ENCODE measurements at places on chromosomes 3 and 15.
A peak's percentile ranks its signal among the peaks of the same experiment; 100 is the strongest.

DNA sequence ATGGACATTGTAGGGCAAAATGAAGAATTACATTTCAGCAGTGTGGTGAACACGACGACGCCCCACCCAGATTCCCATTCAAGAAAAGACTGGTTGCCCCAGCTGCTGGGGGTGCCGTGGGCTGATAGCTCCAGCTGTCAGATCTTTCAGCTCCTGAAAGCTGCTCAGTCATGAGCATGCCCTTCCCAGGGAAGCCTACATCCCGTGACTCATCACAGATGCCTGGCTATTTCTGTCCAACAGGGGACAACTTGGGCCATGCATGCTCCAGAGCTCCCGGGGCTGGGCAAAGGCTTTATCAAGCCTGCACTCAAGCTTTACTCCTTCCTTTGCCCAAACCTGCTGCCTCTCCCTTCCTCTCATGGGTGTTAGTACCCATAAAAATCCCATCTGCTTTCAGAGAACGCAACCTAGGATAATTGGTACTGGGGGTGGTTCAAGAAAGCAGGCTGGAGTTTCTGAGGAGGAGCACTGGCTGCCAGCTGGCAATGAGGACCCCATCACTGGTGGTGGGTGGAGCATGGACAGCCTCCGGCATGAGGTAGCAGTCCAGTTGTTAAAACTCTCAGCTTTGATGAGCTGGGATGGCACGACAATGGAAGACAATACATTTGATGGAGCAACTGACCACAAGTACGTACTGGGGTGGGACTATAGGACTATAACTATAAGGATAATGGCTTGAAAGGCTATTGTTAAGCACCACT is 16.4 kb upstream of the ST8SIA2 start:
- no peak for DNase-seq

DNA sequence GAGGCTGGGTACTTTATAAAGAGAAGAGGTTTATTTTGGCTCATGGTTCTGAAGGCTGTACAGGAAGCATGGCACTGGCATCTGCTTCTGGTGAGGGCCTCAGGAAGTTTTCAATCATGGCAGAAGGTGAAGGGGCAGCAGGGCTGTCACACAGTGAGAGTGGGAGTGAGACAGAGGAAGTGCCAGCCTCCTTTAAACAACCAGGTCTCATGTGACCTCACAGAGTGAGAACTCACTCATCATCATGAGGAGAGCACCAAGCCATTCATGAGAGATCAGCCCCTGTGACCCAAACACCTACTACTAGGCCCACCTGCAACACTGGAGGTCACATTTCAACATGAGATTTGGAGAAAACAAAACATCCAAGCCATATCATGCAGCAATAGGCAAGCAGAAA is 9.3 kb upstream of the RFTN1 start:
- no peak for DNase-seq

- DNase-seq = peak; percentile 15
Observed at GRCh38 chr15:40878785-40879184, 4.8 kb upstream of the RHOV start.

DNA sequence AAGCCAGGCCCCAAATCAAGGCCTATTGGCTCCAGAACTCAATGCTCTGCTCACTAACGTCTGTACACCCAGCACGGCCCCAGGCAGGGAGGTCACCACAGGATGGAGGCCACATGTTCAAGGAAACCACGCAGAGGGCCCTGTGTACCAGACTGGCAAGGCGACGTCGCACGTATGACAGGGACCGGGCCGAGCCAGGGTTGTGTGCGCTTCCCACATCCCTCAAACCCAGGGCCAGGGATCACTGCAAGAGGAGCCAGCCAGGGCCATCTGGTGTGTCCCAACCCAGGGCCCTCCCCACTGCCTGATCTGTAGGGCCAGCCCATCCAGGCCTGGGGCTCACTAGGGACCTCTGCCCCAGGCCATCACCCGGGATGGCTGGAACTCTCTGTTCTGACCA is 62.0 kb downstream of the ZNF445 start:
- DNase-seq = no peak

- no peak for DNase-seq
Observed at GRCh38 chr3:57963811-57964346, 44.3 kb upstream of the FLNB start.

GRCh38 chr3:31369637-31370379 is 162.9 kb upstream of the STT3B start:
- DNase-seq = no peak

DNA sequence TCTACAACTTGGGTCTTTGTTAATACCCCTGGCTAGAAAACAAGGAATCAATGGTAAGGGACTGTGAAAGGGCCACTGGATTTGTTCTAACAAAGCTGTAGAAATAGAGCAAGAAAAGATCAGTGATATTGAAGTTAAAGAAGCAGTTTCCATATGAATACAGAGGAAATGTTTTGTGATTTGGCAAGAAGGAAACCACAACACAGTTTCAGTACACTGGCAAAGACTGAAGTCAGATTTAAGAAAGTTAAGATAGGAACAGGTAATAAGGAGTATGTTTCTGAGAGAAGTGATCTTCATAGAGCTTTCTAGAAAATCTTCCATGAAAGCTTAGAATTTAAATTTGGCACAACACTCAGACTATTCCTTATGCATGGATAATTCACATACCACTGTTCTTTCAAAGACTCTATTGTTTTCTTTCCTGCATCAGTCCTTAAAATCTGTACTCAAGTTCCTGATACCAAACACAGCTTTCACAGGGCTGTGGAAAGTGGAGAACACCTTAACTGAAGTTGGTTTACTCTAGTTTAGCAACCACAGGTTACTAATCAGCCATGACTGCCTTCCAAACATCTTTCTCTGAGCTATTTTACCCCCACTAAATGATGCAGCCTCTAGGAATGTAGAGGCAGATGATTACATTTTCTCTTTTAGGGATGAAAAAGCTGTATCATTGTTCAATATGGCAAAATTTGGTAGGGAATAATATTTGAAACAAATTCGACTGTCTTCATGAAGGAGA is 32.4 kb upstream of the ALCAM start:
- DNase-seq = no peak

DNA sequence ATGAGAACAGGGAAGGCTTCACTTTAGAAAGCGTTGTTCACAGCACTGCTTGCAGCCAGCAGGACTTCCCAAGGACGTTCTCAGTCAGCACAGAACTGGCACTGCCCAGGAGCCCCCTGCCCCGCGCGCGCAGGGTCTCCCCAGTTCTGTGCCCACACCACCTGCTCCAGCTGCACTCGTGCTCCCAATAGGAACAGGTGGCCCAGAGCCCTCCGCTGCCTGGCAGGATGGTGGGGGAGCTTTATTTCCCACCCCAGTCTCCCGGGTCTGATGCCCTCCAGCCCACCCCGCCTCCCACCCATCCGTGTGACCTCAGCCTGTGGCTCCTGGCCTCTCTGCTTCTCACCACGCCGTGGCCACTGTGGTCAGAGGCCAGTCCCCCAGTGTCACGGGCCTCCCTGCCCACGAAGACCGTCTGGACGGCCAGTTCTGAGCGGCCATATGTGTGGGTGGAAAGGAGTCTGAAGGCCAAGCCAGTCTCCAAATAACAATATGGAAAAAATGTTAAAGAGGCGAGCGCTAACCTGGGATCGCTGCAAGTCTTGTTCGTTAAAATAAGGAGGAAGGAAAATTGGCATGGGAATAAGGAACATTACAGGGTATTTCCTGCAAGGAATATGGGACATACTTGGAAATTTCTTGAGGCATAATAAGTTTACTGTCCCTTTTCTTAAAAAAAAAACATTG is 54.6 kb upstream of the PCSK6 start:
- DNase-seq = no peak

- no peak for DNase-seq
Observed at GRCh38 chr3:147427746-147428145, 18.6 kb downstream of the ZIC1 start.

- DNase-seq = no peak
Observed at GRCh38 chr3:74489050-74489792, 125.2 kb downstream of the CNTN3 start.

DNA sequence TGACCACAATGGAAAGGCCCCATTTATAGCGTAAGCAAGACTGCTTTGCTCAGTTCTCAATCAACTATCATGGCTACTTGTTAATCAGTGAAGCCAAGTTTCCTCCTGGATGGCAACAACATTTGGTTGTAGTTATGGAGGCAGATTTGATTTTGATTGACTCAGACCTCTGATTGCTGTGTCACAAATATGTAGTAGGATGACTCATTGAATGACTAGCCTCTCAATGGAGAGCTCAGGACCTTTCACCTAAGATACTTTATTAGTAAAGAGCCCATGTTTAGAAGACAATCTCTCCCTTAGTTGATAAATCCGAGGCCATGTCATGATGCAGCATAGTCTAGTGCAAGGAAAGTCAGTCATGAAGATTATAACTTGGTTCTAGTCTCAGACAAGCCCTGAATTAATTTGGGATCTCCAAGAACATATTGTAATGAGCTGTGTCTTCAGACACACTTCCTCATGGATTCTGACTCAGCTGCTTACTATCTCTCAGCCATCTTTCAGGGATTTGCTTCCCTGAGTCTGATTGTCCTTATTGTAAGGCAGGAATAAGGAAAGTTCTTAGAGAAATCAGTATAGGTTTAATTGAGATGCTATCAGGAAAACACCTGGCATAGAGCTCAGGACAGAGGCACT is 397.4 kb upstream of the TMCO5A start:
- DNase-seq = no peak

- DNase-seq = no peak
Observed at GRCh38 chr15:72365844-72366243, 10.0 kb downstream of the HEXA start.

- no peak for DNase-seq
Observed at GRCh38 chr3:9791790-9792404, 376 bp downstream of the TADA3 start.

GRCh38 chr3:40417845-40418543 is 31.0 kb downstream of the ENTPD3 start:
- no peak for DNase-seq

DNA sequence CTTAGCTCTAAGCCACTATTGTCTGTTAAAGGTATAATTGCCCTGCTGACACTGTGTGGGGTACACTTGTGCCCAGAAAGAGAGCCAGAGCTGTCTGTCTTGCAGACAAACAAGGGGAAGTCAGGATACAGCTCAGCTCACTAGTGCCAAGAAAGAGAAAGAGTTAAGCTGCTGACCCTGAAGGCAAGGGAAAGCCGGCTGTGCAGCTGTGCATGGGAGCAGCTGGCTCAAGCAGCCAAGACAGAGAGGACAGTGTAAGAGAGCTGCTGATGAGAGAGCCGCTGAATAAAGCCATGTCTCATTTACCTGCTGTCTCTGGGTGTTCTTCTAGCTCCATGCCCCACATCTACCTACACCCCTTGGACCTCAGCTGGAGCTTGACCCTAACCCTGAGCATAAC is 428.1 kb upstream of the NAALADL2 start:
- DNase-seq = no peak

- no peak for DNase-seq
Observed at GRCh38 chr3:24680214-24680967, 185.7 kb upstream of the THRB start.

- no peak for DNase-seq
Observed at GRCh38 chr15:28060005-28060404, 39.1 kb downstream of the OCA2 start.

DNA sequence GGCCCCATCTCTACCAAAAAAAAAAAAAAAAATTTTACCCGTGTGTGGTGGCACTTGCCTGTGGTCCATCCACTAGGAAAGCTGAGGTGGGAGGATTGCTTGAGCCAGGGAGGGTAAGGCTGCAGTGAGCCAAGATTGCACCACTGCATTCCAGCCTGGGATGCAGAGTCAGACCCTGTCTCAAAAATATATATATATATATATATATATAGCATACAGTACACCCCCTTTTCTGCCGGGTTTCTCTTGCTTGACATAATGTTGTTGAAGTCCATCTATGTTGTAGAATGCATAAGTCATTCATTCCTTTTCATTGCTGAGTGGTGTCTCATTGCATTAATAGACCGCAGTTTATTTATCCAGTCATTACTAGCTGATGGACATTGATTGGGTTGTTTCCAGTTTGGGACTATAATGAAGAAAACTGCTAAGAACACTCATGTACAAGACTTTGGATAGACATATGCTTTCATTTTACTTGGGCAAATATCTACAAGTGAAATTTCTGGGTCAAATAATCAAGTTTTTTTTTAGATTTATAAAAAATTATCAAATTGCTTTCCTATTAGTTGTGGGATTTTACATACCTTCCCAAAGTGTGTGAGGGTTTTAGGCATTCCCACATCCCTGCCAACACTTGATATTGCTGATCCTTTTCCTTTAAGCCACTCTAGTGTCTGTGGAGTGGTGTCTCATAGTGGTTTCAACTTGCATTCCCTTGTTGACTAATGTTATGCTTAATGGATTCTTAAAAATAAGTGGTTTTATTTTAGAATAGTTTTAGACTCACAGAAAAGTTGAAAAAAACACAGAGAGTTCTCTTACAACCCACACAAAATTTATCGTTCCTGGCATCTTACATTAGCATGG is 2.1 kb upstream of the PRR20G start:
- no peak for DNase-seq

DNA sequence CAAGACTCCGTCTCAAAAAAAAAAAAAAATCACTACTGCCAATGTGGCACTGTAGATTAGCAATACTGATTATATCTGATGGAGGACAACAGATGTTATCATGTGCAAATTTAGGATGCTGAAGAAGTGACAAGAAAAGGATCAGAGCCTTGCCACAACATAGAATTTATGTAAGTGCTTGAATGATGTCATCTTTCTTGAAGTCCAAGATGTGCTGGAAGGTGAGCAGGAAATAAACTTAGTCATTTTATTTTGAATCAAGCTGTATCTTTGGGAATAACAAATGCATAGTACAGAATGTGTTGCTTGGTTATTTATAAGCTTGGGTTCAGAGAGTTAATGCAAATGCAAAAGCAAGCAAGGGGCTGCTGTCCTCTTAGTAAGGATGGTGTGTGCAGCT is 47.1 kb downstream of the IL12A start:
- no peak for DNase-seq

DNA sequence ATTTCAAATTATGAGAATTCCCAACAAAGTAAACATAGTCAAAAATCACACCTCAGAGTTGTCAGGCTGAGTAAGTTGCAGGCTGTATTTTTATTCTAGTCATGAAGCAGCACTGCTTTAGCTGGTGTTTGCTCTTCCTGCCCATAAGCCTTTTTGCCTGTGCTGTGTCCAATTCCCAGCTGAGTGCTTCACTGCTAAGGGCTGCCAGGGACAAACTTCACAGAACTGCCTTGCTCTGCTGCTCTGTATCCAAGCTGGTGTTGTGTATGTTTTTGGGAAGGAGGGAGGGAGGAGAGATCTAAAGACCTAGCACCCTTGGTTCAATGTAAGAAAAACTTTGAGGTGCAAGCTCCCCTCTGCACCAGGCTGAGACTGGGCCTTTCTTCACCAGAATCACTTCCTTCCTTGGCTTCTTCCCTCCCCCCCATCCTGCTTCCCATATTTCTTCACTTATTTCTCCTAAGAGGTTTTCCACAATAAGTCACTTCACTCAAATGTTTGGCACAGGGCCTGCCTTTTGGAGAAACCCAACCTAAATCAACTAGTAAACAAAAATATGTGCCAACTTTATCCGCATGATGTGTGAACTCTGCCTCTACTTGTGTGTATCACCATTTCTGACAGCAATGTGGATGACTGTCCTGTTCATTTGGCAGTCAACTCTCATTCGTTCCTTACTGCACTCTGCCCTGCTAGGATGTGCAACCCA is 156.1 kb downstream of the TBL1XR1 start:
- no peak for DNase-seq

- no peak for DNase-seq
Observed at GRCh38 chr3:145776782-145777408, 384.1 kb downstream of the PLOD2 start.

- DNase-seq = no peak
Observed at GRCh38 chr15:67164811-67165253, 89.6 kb downstream of the AAGAB start.

- DNase-seq = no peak
Observed at GRCh38 chr15:28111543-28111942, 12.4 kb upstream of the OCA2 start.

Measured in activated T-helper 1 cell treated with anti-CD3 and anti-CD28 coated beads, Interleukin-2, amount 50 U/mL, for 16 hours (primary cell).